ENCODE measurements at places on chromosomes 11 and 22.

DNA sequence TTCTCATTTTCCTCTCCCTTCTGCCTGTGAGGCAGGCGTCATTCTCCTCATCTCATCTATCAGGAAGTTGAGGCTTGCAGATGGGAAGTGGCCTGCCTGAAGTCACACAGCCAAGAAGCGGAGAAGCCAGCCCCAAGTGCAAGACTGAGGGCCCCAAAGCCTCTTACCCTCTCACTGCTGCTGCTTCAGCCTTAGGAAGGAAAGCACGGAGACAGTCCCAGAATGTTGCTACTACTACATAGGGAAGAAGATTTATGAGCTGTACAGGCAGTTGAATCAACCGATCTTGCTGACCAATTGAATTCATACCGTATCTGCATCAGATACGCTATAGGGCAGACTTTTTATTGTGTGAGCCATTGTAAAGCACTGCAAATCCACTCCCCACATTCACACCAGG, 89.0 kb downstream of the CWC15 start:
- DNase-seq = no peak

GRCh38 chr11:121366038-121366437, 73.5 kb downstream of the SC5D start:
- no peak for DNase-seq

DNA sequence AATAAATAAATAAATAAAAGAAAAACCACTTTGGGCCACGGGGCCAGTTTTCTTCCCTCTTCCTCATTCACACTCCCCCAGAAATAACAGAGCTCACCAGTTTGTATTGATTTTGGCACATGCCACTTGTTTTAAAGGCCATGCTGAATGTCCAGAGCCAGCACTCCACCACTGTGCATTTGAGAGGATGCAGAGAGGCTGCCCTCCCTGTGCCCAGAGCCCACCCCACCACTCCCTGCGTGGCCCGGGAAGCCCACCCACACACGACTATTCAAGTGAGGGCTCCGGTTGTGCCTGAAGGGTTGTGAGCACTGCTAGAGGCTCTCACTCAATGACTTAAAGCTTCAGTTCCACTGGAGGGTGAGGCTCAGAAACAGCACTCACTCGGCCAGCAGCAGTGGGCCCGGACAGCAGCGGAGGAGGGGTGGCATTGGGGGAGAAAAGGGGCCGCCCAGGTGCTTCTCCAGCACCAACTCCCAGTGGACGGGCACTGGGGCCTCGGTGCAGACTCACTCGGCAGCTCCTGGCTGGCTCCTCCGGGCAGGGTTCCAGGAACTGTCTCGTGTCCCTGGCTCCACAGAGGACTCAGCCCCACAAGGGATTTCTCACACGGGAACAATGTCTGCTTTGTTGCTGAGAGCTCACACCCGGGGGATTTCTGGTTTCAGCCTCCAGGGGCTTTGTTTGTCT, 112.7 kb downstream of the SHANK2 start:
- DNase-seq = no peak

DNA sequence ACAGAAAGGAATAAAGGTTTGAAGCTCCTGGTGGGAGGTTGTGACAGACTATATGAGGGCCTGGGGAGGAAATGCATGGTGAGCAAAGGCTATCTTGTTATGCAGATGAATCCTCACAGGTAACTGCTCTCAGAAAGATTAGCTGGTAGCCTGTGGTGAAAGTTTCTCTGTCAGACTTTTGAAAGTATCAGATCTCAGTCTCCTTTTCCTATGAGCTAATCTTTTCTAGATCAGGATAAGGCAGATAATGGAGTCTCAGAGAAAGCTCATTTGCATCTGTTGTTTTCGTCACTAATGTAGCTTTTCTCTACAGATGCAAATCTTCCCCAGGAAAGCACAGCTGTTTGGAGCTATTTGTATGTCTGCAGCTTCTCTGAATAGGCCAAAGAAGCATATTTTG, 21.0 kb upstream of the OR6X1 start:
- no peak for DNase-seq

DNA sequence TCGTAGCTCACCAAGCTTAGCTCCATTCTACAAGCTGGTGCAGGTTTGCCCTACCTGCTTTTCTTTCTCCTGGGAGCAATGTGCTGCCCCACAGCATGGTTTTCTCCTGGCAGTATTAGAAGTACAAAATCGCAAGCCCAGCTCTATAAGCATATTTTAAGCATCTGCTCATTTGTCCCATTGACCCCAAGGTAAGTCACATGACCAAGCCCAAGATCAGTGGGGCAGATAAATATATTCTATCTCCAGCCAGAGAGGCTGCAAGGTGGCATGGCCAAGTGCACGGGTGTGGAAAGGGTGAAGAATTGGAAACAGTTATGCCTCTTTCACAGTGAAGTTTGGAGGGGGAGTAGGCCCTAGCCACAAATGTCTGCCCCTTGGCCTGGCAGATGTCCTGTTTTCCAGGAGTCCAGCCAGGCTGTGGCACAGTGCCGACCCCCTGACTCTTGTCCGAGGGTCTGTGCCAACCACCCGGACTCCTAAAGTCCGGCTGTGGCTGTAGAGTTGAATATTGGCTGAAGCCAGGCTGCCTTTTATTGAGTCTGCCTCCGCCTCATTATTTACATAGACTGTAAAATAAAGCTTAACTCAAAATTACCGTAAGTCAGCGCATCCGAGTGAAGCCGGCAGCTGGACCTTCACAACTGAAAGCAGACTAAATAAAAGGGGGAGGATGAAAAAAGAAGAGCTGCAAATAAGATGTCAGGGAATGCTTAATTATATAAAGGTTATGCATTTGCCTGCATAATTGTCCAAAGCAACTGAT, 165.7 kb downstream of the COMMD9 start:
- no peak for DNase-seq

GRCh38 chr11:118129471-118130172, 23.0 kb downstream of the SCN4B start:
- no peak for DNase-seq

- DNase-seq = no peak
Observed at GRCh38 chr11:119506436-119506835, 83.5 kb upstream of the THY1 start.

DNA sequence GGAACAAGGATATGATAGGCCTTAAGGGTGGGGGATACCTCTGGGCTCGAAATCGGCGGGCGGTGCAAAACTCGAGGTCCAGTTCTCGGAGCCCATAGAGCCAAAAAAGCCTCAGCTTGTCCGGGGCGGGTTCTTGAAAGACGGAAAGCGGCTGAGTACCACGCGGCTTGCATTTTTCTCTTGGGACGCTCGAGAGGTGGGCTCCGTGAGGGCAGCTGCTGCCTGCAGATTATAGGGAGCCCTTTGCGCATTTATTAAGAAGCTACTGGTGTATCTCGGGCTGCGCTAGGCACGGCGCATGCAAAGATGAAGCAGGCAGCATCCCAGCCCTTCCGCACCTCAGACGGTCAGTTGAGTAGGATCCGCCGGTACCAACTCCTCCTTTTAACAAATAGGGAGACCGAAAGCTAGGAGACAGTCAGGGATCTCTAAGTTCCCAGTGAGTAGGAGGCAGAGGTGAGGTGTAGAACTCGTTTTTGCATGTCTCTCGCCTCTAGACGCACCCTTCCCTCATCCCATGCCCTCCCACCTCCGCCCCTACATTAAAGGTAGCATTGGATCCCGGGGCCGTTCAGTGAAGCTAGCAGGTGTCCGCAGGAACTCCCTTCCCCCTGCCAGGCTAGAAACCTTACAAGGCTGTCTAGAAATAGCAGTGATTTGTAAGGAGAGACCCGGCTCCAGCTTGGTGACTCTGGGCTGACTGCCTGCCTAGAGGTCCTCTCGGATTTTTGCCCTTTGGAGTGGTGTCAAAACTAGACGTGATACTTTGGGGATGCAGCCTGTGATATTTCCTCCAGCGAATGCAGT, 768 bp downstream of the LDHA start:
- DNase-seq = no peak

- DNase-seq = no peak
Observed at GRCh38 chr22:20268279-20269012, at the start of gene RTN4R. TSS of gene RTN4R (minus strand) at chr22:20268318. CDS start at chr22:20268092, 226 bp downstream.

GRCh38 chr11:71309181-71309580, 56.8 kb upstream of the SHANK2 start:
- DNase-seq = no peak

- DNase-seq = no peak
Observed at GRCh38 chr11:9601876-9602199, 28.4 kb downstream of the WEE1 start.

Measured in HS-27A (cell line).